ENCODE measurements at places on chromosomes 6 and 20.

- no peak for DNase-seq
Observed at GRCh38 chr6:73234733-73235132, 9.4 kb upstream of the KHDC1L start.

DNA sequence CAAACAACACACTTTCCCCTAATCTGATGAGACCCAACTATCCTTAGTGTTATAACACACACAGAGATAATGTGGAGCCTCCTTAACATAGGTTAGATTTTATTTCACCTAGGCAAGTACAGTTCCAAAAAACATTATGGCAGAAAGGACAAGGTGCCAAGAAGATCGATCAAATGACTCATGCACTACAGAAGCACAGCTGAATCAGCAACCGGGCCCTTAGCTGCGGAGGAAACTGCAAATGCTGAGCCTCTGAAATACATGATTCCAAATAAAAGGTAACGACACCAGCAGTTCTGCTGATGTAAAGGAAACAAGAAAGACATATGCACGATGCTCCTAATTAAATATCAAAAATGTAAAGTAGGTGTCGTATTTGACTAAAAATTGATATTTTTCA is 19.9 kb upstream of the MUC21 start:
- DNase-seq: no peak

DNA sequence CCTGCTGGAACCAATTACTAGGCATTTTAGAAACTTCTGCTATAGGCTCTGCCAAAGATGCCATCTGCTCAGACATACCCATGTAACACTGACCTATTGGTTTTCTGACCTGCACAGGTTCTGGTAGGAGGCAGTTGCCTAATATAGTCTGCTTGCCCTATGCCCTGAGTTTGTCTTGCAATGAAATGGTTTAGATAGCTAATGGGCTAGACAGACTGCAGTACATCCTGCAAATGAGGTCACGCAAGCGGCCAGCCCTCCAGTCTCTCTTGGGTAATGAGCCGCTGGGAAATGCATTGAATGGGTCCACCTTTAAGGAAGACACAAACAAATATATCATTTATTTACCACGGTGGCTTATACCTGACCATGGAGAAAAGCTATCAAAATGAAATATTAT is 90.6 kb upstream of the B3GAT2 start:
- DNase-seq: no peak

- no peak for DNase-seq
Observed at GRCh38 chr20:43969501-43970182, 55.0 kb downstream of the TOX2 start.

DNA sequence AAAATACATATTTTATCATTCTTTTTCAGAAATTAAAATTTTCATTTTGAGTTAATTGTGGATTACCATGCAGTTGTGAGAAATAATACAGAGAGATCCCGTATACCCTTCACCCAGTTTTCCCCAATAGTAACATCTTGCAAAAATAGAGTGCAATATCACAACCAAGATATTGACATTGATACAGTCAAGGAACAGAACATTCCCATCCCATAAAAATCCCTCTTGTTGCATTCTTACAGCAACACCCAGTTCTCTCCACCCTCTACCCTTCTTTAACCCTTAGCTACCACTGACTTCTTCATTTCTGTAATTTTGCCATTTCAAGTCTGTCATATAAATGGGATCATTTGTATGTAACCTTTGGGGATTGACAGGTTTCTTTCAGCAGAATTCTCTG is 6.9 kb upstream of the AKAP12 start:
- no peak for DNase-seq
